GM12892 (cell line): ENCODE measurements at places on chromosomes 5 and 9.

DNA sequence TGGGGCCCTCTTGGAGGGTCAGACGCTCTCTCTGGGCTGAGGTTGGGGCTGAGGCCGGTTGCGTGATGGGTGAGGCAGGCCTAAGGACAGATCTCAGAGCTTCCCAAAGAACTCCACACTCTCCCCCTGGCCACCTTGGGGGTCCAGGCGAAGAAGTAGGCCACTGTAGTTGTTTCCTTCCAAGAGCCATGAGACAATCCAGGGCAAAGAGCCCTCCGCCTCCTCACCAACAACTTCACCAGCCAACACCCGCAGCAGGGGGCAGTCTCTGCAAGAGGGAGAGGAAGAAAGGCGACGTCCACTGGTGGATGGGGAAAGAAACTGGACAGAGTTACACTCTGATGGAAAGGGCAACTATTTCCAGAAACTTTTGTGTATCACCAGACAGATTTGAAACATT, 10.7 kb downstream of the SLC35A4 start:
- DNase-seq, result no peak

DNA sequence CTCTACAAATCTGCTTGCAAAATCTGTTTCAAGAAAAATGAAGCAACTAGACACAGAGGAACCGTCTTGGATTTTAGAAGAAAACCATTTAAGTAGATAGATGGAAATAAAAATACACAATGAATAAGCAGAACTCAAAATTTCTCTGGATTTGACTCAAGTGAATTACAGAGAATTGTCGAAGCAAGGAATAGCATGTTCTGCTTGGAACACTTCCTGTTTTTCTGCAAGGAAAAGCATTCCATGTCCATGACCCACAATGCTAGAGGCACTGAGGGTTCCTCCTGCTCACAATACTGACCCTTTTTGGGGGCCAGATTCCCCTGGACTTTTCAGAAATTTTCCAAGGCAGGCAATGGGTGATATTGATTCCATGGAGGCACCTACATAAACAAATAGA, 29.8 kb downstream of the PRUNE2 start:
- no peak for DNase-seq

DNA sequence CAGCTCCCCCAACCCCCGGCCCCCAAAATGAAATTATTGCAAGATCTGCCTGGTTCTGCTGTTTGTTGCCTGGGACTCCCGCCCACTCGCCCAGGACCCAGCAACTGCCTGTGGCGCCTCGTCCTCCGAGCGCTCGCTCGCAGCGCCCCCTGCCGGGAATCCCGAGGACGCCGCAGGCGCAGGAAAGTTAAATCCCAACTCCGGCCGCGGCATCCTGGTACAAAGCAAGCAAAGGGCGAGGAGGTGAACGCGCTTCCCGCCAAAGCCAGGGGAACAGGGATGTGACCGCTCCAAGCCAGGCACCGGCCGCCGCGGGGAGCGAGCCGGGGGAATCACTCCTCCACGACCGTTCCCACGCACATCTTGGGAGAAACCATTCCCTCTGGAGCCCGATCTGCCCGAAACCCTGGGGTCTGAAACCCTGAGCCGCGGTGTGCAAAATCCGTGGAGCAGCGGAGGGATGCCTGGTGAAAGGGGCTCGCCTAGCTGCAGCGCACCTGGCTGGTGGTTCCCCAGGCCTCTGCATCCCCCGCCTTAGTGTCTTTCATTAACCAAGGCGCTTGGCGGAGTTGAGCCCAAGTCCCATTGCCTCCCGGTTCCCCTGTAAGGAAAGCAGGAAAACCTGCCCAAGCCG, 1.3 kb downstream of the SEMA5A start:
- DNase-seq, result peak; percentile 40

DNA sequence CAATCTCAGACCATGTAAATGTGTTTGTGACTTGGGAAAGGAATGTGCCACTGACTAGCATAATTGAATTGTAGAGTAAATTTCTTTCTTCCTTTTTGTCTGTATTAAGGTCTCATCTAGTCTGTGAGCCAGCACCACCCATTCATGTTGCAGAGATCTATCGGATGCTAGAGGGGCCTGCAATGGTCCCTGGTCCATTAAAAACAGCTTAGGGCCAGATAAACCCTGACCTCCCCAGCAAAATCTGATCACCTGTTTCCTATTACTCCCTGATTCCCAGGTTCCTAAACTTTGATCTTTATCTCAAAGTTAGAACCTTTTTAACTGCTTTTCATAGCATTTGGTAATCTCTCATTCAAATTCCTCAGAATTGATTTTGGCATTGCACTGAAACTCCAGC, 174.5 kb upstream of the POC5 start:
- DNase-seq, result no peak

- no peak for DNase-seq
These were observed 15.1 kb downstream of the PSAT1 start for GRCh38 chr9:78311886-78312524.

DNA sequence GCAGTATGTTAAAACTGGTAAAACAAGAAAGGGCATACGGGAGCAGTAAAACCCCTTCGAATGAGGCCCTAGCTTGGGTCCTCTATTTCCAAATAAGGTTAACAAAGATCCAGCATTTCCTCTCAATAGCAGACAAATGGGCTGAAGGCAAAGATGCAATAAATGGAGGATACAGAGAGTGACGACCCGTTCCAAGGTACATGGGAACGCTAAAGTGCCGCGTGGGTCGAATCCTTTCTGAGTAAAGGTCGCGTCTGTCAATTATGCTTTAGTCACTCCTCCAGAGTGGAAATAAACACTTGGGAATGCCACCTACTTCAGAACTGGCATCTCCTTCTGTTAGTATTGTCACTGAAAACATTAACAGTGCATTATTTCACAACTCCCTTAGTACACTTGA, 24.7 kb downstream of the ARL15 start:
- no peak for DNase-seq

DNA sequence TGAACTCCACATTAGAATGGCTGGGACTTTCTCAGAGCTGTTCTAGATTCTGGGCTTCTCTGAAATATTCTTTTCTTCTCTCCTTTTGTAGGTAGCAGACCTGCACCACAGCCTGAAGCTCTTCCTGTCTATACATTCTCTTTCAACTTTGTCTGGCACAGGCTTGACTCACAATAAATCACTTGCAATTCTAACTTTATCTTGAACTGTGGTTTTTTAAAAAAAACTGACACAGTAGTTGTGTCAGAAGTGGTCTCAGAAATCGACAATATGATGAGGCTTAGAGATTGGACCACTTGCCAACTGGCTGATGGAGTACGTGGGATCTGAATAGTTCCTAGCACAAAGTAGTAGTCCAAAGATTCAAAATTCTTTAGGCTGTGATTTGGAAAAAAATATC, 24.1 kb upstream of the CDH9 start:
- DNase-seq, result no peak

GRCh38 chr9:130989891-130990290, 19.1 kb upstream of the LAMC3 start:
- DNase-seq, result no peak

- no peak for DNase-seq
These were observed 118.1 kb downstream of the C9orf152 start for GRCh38 chr9:110089681-110090370.

DNA sequence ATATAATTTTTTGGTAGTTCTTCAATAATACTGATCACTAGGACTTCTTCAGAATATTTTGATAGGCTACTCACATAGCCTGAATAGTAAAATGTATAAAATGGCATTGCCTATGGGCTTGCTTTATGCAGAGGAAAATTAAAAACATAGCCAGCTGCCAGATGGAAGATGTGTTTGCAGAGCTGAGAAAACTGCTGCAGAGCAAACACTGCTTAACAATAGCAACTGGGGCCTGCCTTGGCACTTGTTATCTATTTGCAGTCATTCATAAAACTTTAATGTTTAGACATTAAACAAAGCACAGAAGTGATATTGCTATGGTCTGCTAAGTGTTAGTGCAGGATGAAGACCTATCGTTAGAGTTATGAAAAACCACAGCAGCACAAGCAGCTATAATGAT, 151.5 kb upstream of the SMC2 start:
- no peak for DNase-seq

DNA sequence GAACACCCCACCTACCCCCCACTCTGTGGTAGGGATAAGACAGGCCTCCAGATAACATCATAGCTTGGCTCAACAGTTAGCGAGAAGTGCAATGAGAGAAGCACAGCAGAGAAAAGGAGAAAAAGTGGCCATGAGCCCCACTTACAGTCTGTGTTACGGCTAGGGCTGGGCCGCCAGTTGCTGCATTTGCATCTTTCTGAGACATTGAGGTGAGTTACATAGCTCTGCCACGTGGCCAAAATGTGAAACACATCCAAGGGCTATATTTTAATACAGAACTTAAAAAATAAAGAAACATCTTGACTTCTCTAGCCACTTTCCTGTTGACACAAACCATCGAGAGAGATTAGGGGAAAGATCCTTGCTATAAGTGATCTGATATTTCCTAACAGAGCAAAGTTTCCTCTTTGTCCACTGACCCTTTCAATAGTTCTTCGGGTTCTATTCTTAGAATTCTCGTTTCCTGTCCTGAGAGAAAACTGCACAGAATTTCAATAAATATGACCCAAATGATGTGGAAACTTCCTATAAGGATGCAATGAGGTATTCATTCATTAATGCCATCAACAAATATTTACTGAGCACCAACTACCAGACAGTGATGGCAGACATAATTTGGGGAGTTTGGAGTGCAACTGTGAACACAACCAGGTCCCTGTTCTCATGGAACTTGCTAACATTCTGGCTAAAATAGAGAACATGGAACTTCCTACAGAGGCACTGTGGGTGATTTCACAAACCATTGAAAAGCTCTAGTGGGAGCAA, 3.2 kb upstream of the TLE4 start:
- DNase-seq, result no peak

DNA sequence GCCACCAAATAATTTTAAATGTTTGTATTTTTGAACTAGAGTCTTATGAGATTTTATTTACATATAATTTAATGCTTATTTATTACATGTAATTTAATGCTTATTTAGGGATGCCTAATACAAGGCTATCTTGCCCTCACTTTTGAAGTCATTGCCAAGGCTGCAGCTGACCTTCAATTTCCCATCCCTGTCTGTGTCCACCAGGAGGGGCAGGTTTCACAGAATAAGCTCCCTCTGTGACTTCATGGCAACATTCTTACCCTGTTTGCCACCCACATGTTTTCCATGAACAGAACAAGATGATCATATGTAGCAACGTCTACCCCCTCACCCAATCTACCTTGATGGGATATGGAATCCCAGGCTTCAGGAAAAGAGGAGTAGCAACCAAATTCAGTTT, 27.0 kb downstream of the C5 start:
- no peak for DNase-seq

- DNase-seq, result no peak
These were observed 10.2 kb downstream of the FOXI1 start for GRCh38 chr5:170115925-170116324.

DNA sequence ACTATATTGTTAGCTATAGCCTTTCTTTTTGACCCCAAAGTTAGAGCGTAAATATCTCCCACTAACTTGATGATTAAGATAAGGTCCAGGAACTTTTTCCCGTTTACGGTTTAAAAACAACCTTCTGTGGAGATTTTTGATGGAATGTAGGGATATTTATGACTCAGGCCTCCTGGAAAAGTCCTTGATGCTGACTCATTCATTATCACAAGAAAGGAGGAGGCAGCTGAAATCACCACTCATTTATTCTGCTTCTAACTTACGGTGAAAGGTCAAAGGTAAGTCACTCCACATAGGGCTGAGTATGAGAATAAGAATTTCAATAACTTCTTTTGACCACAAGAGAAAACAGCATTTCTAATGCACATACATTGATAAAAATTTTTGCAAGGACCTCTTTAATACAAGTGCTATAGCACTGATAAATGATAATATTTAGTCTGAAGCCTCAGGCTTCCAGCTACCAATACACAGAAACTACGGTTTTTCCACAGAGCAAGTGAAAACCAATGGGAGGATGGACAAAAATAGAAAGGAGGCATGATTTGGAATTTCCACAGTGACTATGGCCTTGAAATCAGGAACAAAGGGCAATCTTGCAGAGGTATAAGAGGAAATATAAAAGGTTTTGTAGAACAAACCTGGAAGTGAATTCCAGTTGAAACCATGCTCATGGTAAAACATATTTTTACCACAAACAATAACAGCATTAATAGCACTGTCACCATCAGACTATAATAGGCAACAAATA, 146.5 kb downstream of the PPP2R2B start:
- no peak for DNase-seq

- no peak for DNase-seq
These were observed 945 bp downstream of the ANKDD1B start for GRCh38 chr5:75612226-75612569.

DNA sequence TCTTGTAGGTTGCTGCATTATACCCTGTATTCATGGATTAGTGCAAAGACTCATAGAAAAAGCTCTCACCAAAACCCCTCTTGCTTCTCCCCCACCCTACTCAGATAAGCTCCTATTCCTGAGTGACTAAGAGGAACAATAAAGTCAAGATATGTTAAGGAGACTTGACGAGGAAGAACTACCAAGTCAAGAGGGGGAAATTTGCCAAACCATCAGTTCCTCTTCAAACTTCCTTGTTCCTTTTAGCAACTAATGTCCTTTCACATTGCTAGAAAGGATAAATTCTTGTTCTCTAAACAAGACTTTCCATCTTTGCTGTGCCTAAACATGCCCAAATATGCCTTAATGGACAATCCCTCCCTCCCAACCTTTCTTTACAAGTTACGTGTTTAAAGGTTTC, 27.0 kb downstream of the CNOT8 start:
- no peak for DNase-seq

DNA sequence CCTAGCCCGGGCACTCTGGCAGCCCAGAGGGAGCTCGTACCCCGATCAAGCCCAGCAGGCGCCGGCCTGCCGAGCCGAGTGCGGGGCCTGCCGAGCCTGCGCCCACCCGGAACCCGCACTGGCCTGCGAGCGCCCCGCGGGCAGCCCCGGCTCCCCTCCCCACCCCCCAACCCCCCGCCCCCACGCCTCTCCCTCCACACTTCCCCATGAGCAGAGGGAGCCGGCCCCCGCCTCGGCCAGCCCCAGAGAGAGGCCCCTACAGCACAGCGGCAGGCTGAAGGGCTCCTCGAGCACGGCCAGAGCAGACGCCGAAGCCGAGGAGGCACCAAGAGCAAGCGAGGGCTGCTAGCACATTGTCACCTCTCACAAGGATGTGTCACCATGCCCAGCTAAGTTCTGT, 36.2 kb upstream of the CCDC180 start:
- no peak for DNase-seq

DNA sequence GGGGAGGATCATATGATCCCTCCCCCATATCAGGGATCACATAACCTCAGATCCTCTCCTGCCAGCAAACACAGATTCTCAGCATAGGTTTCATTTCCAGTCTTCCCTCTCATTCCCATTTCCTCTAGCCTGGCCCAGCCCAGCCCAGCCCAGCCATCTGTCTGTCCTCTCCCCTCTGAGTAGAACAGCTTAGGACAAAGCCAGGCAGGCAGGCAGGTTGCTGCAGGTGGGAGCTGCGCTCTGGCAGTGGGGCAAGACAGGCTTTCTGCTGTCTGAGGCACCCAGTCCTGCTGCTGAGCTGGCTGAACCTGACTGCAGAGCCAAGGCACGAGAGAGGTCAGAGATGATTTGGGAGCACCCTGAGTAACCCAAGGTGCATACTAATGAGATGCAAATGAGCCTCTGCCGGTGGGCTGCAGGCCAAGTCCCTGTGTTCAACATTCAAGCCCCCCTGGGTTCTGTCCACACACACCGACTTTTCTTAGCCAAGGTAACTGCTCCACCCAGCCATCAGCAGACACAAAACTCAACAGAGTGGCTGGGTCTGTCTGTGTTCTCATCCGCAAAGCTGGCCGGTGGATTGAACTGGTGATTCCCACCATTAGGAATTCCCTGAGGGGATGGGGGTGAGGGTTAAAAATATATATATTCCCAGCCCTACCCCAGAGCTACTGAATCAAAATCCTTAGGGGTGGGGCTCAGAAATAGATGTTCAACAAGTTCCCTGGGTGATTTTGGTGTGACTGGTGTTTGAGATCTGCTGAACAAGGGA, 9.1 kb downstream of the FAT2 start:
- DNase-seq, result no peak
